Lung microvascular endothelial cell (primary cell): ENCODE measurements at places on chromosomes 2 and 18. TPM values are rescaled to one million over a fixed set of nuclear protein-coding genes. Genes with fewer than 3 reads are reported as not detected.

DNA sequence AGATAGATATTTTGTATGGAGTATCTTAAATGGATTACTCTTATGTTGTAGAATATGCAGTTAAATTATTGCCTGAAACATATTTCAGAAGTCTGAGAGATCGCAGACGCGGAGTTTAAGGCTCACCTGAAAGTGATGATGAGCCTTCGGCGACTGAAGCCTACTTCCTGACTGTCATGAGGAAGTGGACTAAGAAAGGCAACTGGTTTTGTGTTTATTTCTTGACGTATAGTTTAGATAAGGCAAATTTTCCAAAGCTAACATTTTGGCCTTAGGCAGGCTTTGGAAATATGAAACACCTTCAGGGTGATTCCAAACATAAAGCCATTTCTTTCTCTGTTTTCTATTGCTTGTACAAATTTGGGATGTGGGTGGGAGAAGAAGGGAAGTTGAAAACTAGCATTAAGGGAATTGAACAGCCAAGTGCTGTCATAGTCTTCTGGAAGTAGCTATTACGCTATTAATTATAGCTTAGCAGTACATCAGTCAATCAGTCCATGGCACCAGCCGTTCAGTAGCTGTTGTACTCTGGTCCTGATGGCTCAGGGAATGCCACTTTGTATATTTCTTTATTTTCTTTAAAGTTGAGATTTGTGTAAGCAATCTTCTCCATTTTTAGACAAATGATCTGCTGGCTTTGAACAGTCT lies 1.5 kb downstream of the GRHL1 start:
- DNase-seq: no peak

DNA sequence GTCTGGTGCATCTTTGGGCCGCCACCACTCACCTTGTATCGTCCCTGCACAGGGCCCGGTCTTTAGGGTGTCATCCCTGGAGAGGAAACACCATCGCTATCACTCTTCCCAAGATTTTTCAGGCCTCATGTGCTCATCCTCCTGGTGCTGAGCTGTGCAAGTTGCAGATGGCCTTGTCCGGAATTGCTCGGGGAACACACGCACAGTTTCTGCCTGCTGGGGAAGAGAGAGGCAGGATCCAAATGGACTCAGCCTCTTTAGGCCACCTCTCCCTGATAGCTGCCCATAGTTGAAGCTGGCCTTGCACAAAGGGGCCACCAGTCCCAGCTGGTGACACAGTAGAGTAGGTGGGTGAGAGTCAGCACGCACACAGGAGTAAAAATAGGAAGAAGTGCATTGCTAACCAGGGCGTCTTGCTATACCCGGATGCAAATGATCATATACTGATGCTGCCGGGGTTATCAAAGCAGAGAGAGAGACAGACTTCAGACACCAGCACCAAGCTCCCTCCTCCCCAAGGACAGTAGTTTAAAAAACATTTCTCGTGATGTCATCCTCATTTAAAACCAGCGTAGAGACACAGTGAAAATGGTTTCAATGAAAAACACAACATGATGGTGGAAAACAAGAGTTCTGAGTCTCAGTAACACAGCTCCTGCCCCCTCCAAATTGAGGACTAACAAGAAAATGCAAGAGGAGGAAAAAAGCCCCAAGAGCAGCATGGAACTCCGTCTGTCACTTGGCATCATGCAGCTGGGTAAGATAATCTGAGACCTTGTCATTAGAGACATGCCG lies 147.5 kb upstream of the NCK2 start:
- no peak for DNase-seq

GRCh38 chr2:157367704-157368103 lies 42.1 kb upstream of the ERMN start:
- DNase-seq: no peak

DNA sequence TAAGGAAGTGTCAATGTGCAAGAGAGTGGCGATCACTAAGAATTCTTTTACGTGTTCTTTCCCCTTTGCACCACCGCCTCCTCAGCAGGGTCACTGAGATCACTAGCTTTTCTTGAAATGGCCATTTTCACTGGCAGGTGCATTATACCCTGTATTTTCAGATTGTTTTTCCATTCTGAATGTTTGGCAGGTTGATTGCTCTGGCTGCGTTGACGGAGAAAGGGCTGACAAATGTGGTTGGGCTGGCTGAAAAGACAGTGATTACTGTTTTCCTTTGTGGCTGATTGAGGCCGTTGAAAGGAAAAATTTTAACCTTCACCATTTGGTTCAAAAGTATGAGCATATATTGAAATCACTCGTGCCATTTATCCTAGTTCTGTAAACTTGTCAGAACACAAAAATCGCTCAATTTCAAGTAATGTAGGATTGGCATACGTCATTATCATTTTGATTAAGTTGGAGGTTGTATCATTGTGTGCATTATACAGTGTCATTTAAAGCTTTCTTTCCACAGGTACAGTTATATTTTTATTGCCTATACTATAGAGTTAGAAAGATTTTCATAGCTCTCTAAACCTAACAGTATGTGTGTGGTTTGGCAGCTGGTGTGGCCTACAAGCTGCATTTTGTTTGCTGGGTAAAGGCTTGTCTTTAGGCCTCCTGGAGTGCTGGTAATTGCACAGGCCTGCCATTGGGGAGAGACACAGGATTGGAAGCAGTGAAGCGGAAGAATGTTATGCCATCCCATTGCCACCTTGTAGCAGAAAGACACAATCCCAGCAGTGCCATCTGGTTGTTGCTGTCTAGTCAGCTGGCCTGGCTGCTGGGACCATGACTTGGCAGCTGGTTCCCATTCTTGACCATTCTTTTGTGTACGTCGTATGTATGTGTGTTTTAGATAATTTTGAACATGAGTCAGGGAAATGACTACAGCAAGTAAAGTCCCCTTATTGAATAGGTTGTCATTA lies 36.7 kb downstream of the DYNC1I2 start:
- DNase-seq: peak; percentile 18

DNA sequence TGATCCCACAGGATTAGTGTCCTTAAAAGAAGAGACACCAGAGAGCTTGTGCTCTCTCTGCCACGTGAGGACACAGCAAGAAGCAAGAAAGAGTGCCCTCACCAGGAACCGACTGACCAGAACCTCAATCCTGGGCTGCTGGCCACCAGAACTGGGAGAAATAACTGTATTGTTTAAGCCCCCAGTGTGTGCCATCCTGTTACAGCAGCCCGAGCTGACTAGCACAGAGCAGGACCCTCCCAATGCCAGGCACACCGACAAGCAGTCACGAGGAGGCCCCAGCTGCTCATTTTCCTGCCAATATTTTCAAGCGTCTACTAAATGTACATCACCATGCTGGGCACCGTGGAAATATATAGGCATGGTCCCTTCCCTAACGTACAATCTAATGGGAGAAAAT lies 17.1 kb downstream of the FAM178B start:
- no peak for DNase-seq

GRCh38 chr2:199727306-199727705 lies 123.7 kb downstream of the FTCDNL1 start:
- no peak for DNase-seq

DNA sequence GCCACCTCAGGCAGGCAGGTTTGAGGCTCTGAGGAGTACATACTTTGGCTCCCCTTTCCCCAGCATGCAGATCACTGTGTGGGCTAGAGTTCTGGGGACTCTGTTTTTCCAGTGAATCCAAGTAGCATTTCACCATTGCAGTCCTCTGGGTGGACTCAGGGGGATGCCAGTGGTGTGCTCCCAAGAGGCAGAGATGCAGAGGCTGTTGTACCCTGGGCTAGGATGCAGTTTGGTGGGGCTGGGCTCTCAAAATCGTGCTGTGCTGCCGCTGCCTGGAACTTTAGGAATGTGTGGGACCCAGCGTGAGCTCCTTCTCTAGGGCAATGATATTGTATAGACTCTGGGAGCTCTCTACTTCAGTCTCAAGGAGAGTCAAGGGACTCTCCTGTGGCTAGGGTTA lies 104.9 kb downstream of the MYO3B start:
- DNase-seq: no peak

GRCh38 chr2:102155703-102156515 lies 13.4 kb downstream of the IL1R1 start:
- DNase-seq: no peak

GRCh38 chr2:114754907-114755563 lies 312.6 kb downstream of the DPP10 start:
- DNase-seq: no peak

DNA sequence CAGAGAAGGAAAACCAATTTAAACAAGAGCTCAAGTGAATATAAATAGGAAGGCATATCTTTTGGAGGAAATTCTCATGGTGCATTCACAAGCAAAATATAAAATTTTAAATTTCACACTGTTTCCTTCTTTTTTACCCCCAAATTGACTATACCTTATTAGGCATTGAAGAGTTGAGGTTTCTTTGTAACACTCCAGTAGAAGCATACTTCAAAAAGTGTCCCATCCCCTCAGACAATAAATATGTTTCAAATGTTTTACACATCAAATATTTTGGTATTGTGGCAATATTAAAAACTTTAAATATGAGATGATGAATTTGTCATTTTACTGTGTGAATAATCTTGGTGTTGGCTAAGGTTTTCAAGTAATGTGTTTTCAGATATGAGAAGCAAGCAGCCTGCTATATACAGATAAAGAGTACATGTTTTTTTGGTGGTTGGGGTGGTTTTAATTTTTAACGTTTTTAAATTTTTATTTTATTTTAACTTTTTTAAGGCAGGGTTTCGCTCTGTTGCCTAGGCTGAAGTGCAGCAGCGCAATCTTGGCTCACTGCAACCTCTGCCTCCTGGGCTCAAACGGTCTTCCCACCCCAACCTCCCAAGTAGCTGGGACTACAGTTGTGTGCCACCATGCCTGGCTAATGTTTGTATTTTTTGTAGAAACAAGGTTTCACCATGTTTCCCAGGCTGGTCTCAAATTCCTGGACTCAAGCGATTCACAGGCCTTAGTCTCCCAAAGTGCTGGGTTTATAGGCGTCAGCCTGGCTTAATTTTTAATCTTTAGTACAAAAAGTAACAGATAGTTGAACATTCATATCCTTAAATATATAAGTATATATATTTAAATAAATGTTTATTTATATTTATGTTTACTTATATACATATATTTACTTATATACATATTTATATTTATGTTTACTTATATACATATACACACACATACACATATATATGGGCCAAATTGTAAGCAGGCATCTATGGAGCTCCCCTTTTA lies 36.5 kb upstream of the DLX1 start:
- no peak for DNase-seq

DNA sequence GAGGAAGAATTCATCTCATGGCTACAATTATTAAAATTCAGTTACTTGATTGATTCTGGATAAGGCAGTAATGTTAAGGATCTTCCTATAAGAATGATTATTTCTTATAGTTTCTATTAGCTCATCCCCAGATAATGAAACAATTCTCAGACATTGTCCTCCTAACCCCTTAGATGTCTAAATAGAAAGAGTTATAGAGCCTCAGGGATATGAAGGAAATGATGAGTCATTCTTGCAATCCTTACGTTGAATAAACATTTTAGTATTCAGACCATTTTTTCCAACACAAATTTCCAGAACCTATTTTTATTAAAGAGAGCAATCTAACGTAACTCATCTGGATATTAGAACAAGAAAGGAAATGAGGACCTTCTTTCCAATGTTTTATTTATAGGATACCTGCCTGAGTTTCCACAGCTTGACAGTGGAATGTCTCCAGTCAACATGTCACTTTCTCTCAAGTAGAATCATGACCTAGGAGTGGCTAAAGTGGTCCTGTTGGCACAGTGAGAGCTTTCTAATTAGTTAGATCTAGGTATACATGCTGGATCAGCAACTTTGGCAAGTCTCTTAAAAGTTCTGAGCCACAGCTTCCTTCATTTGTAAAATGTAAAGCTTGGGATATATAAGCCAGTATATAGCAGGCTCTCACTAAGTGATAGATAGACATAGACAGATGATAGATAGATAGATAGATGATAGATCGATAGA lies 88.0 kb upstream of the RAB27B start:
- DNase-seq: peak; percentile 66

GRCh38 chr2:47004905-47005495 lies 89.4 kb upstream of the MCFD2 start:
- DNase-seq: no peak

DNA sequence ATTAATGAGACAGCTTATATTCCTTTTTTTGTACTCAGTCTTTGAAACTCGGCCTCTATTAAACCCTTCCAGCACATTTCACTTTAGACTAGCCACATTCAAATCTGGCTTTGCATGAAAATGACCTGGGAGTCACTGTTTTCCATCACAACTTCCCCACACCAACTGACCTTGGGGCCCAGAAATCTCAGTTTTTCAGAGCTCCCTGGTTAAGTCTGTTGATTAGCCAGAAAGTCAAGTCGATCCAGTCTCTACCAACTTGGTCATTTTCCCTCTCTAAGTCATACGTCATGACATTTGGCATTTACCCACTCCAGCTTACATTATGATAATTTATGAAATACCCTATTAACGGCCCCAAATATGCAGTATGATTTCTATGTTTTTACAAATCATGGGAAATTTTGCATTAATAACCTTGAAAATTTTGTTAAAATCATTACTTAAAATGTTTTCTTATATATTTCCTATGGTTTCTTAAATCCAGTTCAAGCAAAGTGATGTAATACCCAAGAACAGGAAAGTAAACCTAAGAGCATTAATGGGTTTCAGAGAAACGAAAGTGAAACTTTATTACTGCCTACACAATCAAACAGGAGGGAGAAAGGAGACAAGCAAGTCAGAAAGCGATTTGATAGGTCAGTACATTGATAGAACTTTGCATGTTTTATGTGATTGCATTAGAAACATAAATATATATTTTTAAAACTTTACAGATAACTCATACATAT lies 77.1 kb downstream of the SPATS2L start:
- DNase-seq: peak; percentile 83

Gene WNT10A
- not detected in 2 replicates for total RNA-seq

Gene TMEFF2
- total RNA-seq: not detected in 2 replicates

Gene CDCA7
- 1.8 and 3.9 TPM in 2 replicates for total RNA-seq

Gene AKAIN1
- not detected in 2 replicates for total RNA-seq

Gene RAB12
- 43.4 and 54.8 TPM in 2 replicates for total RNA-seq

Gene UGT1A3
- not detected in 2 replicates for total RNA-seq
